ENCODE measurements at places on chromosomes 5 and 9.
A peak's percentile ranks its signal among the peaks of the same experiment; 100 is the strongest.

- DNase-seq: no peak
Measured at GRCh38 chr5:116281309-116281708, 196.5 kb downstream of the COMMD10 start.

DNA sequence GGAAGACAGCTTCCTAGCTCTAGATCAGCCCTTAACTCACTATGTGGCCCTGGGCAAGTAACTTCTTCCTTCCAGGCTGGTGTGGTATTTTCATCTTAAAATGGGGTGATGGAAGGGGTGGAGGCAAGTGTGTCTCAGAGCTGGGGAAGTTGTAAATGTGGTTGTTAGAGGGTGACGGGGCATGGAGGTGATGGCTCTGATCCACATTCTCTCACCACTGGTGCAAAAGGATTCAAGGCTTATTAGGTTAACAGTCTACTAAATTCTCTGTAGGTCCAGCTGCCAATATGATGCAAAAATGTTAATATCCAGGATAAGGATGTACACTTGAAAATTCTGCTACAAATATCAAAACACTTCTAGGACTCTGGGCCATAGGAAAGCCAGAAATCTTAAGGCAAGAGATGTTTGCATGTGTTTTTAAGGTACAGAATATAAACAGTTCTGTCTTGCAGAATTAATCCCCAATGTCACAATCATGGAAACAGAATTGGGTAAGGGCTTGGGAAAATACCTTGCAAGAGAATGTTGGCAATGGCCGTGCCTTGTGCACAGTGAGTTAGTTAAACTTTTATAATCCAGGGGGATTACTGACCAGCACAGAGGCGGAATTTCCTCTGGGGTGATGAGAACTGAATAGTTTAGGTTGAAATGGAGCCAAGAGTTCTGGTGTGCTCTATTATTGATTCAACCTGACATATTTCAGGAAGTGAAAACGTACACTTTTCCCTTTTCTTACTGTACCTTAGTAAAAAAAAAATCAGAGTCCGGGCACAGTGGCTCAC is 19.8 kb downstream of the TNFSF15 start:
- no peak for DNase-seq

DNA sequence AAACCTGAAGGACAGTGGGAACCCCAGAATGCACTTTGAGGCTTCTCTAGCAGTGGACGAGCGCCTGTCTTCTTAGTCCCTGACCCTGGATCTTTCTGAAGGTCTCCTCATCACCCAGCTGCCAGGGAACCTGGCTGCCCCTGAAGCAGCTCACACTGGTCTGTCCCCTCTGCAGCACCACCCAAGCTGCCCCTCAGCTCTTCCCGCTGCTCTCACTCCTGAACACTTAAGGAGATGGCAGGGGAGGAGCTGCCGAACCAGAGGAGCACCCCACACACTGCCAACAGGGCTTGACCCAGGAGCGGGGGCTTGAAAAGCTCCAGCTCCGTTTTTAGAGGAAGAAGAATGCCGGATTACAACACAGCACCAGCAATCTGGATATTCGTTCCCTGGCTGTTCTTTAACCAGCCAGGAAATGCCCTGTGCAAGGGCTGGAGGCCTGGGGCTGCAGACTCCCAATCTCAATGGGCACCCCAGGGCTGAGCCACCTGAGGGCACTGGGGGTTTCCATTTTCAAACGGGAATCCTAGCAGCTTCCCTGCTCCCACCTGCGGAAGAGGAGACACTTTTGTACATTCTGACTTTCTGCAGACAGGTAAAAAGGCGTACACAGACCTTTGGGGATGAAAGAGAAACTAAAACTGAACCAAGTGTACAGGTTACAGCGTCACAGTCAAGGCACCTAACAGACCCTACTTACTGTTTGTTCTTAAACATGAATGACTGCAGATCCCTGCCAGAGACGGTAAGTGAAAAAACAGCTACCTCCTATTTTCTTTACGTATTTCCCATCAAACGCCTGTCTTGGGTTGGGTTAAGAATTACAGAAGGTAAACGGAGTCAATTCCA is 36.3 kb downstream of the GOLM1 start:
- no peak for DNase-seq

DNA sequence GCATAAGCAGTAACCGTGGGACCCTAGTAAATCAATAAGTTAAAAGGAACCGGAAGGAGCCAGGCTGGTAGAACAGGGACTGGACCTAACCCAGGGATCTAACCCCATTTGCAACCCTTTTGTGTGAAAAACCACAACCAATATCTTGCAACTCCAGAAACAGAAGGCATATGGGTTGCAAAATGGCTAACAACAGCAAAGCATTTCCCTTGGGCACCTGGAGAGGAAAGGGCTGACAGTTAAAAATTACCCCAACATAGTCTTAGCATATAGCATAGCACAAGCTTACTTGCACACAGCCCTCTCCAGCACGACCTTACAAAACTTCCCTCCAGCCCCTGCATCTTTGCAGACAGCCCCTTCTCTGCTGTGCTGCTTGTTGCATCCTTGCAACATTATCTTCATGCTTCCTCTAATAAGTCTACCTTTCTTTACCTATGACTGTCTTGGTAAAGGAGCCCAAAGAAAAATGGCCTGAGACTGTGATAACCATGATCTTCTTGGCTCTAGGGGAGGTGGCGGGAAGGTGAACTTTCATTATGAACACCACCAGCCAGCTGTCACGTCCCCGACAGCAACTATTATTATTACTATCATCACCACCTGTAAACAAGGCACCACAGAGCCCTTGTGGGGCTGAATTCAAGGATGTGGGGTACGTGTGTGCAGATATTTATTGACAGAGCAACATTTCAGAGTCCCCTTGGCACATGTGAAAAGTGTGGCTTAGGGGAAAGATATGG is 49.8 kb downstream of the PRRC1 start:
- DNase-seq: no peak

DNA sequence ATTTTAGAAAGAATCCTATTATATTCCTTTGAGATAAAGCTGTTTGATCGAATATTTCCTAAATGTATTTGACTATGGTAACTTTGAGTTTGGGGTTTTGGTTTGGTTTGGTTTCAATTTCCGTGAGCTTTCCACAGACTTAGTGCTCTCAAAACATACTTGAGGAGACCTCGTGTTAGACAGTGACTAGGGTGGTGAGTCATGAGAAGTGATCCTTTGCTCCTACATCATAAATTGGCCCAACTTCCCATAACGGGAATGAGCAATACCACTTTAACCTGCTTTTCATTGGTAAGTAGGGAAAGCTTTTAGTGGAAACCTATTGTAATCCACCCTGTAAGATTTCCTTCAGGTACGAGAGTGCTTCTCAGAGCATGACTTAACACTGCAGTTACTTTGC is 3.8 kb upstream of the RASEF start:
- DNase-seq: no peak

DNA sequence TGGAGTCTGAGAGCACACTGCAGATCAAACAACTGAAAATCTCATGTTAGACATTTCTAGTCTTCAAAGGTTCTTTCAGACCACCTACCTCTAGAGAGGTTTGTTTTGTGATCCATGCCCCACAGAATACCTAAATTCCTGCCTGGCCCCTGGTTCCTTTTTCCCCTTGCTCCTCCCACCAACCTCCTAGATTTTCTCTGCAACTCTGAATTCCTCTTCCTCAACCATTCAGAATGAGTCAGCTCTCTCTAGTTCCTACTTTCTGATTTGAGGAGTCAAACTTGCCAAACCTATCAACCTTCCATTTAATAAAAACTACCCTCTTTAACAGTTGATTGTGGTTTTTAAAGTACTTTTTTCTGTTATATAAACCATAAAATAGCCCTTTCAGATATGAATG is 83.2 kb upstream of the ZNF462 start:
- no peak for DNase-seq

GRCh38 chr9:124602632-124603031 is 95.4 kb upstream of the NR5A1 start:
- no peak for DNase-seq

- no peak for DNase-seq
Measured at GRCh38 chr5:15304066-15304731, 195.8 kb upstream of the FBXL7 start.

GRCh38 chr9:73152953-73153352 is 1.3 kb downstream of the ANXA1 start:
- DNase-seq: no peak

DNA sequence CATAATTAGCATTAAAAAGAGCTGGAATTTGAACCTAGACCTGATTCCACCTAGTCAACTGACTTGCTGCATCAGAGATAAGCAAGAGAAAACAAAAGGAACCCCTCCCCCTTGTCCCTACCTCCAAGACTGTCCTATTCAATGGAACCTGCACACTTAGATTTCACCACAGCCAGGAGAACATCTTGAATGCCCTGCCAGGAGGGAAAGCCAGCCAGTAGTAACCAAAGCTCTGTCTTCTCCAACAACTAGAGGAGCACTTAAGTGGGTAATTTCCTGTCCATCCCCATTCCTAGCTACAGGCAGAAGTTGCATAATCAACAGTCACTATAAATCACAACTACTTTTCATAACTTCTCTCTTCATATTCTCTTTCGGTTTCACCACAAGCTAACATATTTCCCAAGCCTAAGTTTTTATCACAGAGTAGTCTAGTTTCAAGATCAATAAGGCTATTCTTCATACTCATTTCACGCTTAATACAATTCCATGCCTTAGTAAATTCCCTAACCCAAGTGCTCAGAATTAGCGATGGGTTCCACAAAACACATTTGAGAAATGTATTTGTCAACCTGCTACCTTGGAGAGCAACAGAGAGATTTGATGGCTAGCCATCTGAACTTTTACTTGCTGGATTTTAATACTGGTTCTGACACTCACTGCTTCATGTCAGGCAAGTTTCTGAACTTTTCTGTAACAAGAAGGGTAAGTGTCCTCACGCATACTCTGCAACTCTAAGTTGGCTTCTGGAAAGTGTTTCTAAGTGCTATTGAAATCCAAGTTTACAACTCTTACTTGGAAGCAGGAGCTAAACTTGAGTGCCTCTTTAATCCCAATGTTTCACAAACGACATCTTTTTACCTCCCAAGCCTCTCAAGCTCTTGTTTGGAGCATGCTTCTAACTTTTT is 2.0 kb downstream of the DENND1A start:
- DNase-seq: no peak

DNA sequence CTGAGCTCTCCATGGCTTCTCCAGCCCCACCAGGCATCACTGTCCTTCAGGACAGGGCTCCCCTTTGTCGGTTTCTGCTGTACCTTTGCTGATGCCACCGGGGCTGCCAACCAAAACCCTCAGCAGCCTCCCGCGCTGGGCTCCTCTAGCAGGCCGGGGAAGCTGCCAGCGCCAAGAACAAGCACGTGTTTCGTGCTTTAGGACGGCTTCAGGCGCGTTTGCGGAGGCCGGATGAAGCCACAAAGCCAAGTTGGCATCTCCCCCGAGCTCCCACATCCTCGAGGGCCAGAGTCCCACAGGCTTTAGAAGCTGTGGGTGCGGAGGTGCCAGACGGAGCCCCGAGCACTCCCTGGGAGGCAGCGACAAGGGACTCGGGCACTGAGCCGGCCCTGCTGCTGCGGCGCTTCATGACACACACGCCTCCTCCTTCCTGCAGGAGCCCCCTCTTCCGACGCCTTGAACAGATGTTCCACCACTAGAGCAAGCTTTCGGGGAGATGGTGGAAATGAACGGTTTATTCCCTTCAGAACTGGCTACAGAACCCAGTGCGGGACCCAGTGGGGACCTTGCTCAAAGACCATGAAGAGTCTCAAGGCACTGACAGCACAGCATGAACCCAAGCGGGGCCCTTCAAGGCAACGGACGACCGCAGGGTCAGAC is 36.7 kb downstream of the SARDH start:
- peak; percentile 41 for DNase-seq

GRCh38 chr9:34636791-34637355 is 714 bp downstream of the SIGMAR1 start:
- no peak for DNase-seq

GRCh38 chr9:126703866-126704156 is 90.1 kb downstream of the LMX1B start:
- no peak for DNase-seq

GRCh38 chr9:75780185-75780584 is 110.3 kb upstream of the PCSK5 start:
- no peak for DNase-seq

DNA sequence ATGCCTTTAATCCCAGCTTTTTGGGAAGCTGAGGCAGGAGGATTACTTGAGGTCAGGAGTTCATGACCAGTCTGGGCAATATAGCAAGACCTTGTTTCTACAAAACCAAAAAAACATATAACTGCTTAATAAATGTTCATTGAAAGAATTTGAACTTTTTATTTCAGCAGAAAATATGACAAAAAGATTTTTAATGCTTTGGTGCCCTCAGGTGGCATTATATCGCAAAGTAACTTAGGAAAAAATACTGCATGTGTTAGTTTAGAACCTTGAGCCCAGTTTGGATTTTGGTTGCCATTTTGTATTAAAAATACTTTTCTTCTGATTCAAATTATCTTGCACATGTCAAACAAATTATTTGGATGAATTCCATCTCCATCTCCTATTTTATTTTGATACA is 103.2 kb downstream of the GPBP1 start:
- DNase-seq: no peak

GRCh38 chr5:123028222-123028621 is 8.3 kb downstream of the PPIC start:
- no peak for DNase-seq

DNA sequence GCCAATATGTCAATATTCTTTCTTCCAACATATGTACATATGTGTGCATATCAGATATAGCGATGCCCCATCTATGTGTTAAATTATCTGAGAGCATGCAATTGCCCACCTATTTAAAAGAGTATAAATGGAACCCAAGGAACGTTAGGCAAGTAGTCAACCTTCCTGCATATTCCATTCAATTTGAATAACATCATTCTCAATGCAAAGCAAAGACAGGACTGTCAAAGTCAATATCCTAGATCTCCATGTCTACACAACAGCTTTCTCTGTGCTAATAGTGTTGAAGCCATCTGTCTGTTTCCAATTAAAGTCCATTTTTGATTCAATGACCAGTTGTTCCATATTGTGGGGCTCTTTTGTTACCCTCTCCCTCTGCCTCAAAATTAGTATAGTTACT is 85.3 kb upstream of the COX7C start:
- DNase-seq: no peak

DNA sequence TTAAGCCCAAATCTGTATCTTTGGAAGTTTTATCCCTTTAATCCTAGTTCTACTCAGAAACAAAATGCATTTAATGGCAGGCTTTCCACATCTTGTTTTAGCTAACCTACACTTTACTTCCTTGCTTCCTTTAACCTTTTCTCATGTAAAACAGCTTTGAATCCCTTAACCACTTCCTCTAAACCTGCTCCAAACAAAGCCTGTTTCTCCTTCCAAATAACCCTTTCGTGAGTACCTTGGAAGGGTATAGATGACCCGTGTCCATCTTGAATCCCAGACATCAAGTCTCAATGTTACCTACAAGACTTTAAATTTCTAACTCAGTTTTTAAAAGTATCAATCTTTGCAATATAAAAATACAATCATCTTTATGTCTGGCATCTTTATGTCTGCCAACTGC is 78.4 kb downstream of the DROSHA start:
- no peak for DNase-seq

- DNase-seq: no peak
Measured at GRCh38 chr9:104743376-104743985, 4.0 kb upstream of the NIPSNAP3A start.

GRCh38 chr9:28668158-28668557 is 1094.9 kb upstream of the C9orf72 start:
- no peak for DNase-seq

Measured in activated T-cell treated with anti-CD3 and anti-CD28 coated beads for 48 hours (primary cell).